ENCODE measurements at places on chromosomes 6 and 20. TPM values are rescaled to one million over a fixed set of nuclear protein-coding genes. Genes with fewer than 3 reads are reported as not detected.

DNA sequence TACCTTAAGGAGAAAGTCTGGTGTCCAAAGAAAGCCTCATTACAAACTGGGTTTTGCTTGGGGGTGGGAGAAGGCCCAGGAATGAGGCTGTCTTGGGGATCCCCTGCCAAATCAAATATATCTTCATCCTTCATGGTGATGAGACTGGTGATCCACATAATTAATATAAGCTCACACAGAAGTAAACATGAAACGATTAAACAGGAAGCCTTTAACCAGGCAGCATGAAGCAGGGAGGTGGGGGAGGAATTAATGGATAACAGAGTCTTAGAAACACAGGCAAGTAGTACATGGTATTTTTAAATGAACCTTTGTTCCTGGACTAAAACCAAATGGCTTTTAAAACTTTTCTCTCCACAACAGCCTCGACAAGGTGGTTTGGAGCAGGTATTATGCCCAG is 437.5 kb downstream of the TFAP2A start:
- no peaks in the 10 kb centered on the region for H3K27me3 ChIP-seq
- DNase-seq = no peak
- no peaks in the 10 kb centered on the region for H3K4me1 ChIP-seq
- H3K36me3 ChIP-seq = no peaks in the 10 kb centered on the region

- no peaks in the 10 kb centered on the region for H3K36me3 ChIP-seq
- H3K27ac ChIP-seq = no peak overlapping the region
- no peaks in the 10 kb centered on the region for H3K27me3 ChIP-seq
- H3K4me1 ChIP-seq = peaks cover 5% of the 10 kb centered on the region
Observed at GRCh38 chr6:27078734-27079357, 168.7 kb upstream of the PRSS16 start.

The OLIG3 gene
- total RNA-seq = 0.26 TPM

DNA sequence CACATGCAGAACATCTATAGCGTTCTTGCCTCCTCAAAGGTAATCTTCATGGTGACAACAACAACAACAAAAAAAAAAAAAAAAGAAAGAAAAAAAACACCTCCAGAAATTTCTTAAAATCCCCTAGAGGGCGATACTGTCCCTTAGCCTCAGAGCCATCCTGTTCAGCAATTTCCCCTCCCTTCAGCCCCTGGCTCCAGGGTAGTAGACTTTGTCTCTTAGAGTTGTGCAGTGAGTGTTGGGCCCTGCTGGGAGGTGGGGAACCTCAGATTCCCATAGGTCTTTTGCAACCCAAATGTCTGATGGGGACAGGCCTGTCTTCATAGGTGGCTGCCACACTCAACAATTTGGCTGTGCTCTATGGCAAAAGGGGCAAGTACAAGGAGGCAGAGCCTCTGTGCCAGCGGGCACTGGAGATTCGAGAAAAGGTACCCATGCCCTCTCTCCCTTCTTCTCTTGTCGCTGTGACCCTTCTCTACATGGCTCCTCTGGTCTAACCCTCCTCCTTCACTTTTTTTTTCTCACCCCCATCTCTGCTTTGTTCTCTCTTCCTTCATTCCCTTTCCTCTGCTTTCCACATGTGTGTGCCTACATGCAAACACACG is 6.0 kb upstream of the PTK7 start:
- no peak for DNase-seq
- no peak overlapping the region for H3K4me3 ChIP-seq
- peaks cover 8% of the 10 kb centered on the region for H3K36me3 ChIP-seq
- no peaks in the 10 kb centered on the region for H3K4me1 ChIP-seq
- no peak overlapping the region for H3K27ac ChIP-seq
- no peaks in the 10 kb centered on the region for H3K27me3 ChIP-seq

DNA sequence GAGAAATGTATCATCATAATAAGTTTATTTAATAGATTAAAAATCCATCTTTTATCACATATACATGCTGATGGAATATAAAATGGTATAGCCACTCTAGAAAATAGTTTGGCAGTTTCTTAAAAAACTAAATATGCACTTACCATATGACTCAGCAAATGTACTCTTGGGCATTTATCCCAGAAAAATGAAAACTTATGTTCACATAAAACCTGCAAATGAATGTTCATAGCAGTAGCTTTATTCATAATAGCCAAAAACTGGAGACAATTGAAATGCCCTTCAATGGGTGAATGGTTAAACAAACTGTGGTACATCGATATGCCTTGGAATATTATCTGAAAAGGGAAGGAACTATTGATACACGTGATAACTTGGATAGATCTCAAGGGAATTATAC is 6.4 kb upstream of the NCOA7 start:
- DNase-seq = no peak
- H3K27ac ChIP-seq = no peak overlapping the region
- no peaks in the 10 kb centered on the region for H3K27me3 ChIP-seq
- no peaks in the 10 kb centered on the region for H3K36me3 ChIP-seq
- peaks cover 30% of the 10 kb centered on the region for H3K4me1 ChIP-seq
- H3K4me3 ChIP-seq = no peak overlapping the region

The OPRL1 gene
- total RNA-seq = 0.44 TPM

DNA sequence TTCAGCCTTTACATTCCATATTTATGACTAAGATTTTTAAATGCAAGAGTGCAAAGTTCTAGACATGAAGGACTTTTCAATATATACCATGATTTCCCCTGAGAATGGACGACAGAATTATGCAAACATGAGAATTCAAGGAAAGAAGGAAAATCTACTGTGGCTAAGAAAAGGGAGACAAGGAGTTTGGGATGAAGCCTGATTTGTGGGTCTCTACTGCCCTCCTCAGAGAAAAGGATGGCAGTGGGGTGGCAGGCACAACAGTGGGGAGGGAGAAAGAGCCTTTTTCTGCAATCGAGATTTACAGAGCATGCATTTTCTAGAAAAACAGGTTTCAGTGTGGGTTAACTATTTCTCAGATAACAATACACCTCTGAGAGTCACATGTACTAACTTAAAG is 466.9 kb upstream of the NRSN1 start:
- no peak overlapping the region for H3K4me3 ChIP-seq
- no peak overlapping the region for H3K27ac ChIP-seq
- no peak for DNase-seq

DNA sequence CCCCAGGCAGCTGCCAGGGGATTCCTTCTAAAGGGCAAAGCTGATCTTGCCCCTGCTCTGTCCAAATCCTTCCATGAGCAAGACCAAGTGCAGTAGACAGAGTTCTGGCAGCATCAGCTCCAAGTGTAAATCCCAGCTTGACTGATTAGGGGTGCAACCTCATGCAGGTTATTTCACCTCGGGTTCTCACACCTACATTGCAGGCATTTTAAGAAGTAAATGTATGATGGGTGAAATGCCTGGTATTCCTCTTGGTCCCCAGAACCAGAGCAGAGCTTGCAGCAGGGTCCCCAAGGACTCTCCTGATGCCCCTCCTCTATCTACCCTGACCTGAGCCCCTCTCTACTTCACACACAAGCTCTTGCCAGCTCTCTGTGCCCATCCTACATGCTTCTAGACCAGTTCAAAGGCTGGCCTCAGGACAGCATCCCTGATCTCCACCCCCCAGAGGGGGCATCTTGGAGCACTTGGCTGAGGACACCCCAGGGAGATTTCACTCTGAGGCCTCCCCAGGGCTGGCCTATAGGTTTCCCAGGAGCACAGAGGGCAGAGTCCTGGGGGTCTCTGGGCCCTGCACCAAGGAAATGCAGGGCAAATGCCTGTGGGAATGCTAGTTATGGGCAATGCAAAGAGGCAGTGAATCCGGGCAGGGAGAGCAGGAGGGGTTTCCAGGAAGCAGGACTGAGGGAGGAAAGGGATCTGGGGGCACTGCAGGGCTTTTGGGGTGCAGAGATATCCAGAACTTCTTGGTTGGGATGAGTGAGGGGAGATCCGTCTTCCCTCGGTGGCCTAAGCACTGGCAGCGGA is 1.0 kb downstream of the LZTS3 start:
- peaks cover 5% of the 10 kb centered on the region for H3K4me1 ChIP-seq
- no peak overlapping the region for H3K4me3 ChIP-seq
- peak overlapping the region; percentile 20 for H3K27ac ChIP-seq
- DNase-seq = peak; percentile 9

DNA sequence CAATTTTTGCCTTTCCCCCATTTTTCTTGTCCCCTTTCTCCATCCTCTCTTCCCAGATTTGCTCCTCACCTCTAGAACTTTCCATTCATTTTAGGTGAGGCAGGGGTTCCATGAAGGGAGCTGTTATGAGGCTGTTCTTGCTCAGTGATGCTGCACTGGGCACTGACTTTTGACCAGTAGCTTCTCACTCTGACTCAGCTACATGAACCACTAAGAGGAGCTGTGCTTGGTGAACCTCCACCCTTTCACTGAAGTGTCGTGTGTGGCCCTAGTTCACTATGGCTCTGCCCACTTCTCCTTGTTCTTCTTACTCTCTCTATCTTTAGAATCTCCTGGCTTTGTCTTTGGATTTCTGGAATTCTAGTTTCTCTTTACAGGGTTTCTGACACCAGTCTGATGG is 307.1 kb upstream of the RNF24 start:
- H3K27me3 ChIP-seq = no peaks in the 10 kb centered on the region
- H3K36me3 ChIP-seq = no peaks in the 10 kb centered on the region
- DNase-seq = no peak

DNA sequence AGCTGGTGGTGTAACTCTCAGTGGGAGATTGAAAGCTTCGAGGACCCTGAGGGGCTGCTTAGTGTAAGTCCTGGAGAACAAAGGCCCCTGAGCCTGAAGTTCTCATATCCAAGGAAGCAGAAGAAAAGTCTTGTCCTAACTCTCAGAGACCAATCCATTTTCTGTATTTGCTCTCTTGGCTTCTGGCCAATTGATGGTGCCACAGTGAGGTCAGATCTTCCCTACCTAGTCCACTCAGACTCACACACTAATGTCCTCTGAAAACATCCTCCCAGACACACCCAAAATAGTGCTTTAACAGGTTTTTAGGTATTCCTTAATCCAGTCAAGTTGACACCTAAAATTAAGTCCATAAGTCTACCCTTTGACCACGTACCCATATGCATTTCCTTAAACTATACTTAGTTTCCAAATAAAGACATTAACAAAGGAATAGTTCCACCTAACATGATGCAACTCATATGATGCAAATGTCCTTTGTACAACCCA is 29.4 kb downstream of the ZNF292 start:
- H3K27me3 ChIP-seq = no peaks in the 10 kb centered on the region
- no peak for DNase-seq
- H3K4me3 ChIP-seq = no peak overlapping the region
- H3K27ac ChIP-seq = no peak overlapping the region

The STX11 gene
- total RNA-seq = 30.0 TPM

DNA sequence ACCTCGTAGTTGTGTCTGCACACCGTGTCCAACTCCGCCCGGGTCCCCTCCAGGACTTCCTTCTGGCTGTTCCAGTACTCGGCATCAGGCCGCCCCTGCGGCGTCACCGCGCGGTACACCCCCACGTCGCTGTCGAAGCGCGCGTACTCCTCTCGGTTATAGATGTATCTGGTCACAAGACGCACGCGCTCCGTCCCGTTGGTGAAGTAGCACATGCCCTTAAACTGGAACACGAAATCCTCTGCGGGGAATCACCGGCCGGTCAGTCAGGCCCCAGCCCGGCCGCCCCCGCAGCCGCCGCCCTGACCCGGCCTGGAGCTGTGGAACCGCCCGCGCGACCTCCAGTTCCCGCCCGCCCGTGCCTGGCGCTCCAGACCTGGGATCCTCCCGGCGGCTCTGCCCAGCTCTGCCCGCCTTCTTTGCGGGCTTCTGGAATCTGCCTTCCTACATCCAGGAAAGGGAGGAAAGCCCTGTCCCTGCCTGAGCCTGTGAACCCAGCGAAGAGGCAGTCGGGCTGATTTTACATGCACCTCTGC is 1.6 kb downstream of the HLA-DQB1 start:
- DNase-seq = no peak
- H3K4me1 ChIP-seq = peaks cover 21% of the 10 kb centered on the region
- peak overlapping the region; percentile 52 for H3K4me3 ChIP-seq
- no peaks in the 10 kb centered on the region for H3K27me3 ChIP-seq

- no peak for DNase-seq
- H3K27ac ChIP-seq = no peak overlapping the region
- H3K27me3 ChIP-seq = no peaks in the 10 kb centered on the region
Observed at GRCh38 chr6:12228447-12229146, 61.6 kb upstream of the EDN1 start.

- H3K36me3 ChIP-seq = no peaks in the 10 kb centered on the region
- H3K27ac ChIP-seq = no peak overlapping the region
Observed at GRCh38 chr6:15401769-15402250, 155.9 kb downstream of the JARID2 start.

The SGK2 gene
- total RNA-seq = 0.11 TPM

- no peaks in the 10 kb centered on the region for H3K36me3 ChIP-seq
- H3K27me3 ChIP-seq = peaks cover 18% of the 10 kb centered on the region
- peaks cover 6% of the 10 kb centered on the region for H3K4me1 ChIP-seq
- H3K27ac ChIP-seq = no peak overlapping the region
- no peak for DNase-seq
Observed at GRCh38 chr6:158539413-158539812, 20.5 kb upstream of the TMEM181 start.

DNA sequence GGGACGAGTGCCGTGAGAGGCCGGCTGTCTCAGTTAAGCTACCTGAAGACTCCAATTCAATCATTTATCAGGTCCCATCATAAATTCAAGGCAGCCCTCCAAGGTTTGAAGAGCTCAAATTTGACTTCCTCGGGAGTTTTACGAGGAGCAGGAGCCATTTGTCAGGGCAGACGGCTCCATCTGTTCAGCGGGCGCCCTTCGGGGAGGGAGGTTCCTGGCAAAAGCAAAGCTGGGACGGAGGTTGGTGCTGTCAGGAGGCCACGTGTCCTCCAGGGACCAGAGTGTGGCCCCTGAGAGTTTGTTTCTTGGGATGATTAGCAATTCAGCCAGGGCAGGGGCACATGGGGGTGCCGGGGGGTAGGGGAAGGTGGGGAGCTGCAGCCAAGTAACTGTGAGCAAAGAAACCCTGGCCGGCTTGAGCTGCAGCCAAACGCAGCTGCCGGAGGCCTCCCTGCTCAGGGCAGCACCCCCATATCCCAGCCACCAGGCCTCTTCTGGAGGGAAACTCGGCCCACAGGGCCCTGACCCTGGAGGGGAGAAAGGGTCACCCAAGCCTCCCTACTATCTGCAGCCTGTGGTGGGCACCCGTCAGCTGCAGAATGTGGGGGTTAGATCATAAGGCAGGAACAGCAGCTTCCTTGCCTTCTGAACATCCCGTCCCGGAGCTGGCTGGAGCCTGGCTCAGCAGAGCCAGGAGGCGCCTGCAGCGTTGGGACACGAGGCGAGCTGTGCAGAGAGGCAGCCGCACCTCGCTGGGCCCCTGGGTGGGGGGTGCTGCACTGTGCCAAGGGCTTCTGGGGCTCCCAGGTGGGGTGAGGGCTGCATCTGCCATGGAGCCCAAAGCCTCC is 63.6 kb upstream of the GATA5 start:
- DNase-seq = no peak
- no peaks in the 10 kb centered on the region for H3K4me1 ChIP-seq
- no peak overlapping the region for H3K4me3 ChIP-seq
- H3K36me3 ChIP-seq = no peaks in the 10 kb centered on the region
- H3K27me3 ChIP-seq = no peaks in the 10 kb centered on the region
